NCI-H1092 treated with DMSO at 0.1 percent for 48 hours (cell line): ENCODE measurements at places on chromosomes 5 and 9.

DNA sequence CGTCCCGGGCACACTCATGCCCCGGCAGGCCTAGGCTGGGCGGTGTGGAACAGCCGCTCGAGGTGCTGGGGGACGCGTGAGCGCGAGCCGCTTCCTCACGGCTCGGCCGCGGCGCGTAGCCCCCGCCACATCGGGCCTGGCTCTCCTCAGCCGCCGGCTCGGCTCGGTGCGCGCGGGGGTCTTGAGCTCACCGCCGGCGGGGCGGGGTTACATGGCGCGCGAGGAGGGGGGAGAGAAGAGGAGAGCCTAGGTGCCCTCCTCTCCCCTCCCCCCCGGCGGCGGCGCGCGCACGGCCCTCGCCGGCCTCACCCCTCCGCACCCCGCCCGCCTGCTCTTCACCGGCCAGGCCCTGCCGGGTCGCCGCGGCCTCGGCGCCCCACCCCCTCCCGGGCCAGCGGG lies 7.7 kb downstream of the RANBP6 start:
- peak; percentile 94 for DNase-seq

DNA sequence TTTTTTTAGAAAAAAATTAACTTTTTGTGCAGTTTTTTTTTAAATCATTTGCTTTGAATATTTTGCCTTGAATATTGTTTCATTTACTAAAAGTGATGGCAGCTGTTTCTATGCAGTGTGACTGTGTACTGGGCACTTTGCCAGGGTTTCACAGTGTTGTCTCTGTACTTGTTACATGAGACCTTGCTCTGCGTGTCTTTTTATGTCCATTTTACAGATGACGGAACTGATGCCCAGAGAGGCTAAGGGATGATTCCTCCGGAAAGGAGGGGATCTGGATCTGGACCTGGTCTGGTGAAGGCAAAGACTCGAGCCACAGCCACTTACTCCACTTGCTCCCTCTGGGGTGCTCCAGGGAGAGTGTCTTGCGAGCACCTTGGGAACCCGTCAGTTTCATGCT lies 124.8 kb upstream of the PTCH1 start:
- peak; percentile 14 for DNase-seq

DNA sequence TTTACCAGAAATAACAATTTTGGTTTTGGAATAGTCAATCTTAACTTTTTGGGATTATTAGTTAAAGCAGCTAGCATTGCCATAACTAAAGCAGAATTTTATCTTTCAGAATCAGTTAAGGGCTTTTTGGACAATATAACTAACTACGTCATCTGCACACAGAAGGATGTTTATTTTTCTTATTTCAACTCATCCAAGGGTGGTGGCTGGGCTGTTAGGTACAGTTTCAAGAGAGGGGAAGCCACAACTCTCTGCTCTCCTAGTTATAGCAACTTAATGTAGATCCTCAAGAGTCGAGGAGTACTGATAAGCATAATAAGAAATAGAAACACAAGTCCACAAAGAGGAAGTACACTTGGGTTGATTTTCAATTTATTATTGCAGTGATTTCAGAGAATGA lies 65.6 kb downstream of the ANKRD55 start:
- DNase-seq = no peak

DNA sequence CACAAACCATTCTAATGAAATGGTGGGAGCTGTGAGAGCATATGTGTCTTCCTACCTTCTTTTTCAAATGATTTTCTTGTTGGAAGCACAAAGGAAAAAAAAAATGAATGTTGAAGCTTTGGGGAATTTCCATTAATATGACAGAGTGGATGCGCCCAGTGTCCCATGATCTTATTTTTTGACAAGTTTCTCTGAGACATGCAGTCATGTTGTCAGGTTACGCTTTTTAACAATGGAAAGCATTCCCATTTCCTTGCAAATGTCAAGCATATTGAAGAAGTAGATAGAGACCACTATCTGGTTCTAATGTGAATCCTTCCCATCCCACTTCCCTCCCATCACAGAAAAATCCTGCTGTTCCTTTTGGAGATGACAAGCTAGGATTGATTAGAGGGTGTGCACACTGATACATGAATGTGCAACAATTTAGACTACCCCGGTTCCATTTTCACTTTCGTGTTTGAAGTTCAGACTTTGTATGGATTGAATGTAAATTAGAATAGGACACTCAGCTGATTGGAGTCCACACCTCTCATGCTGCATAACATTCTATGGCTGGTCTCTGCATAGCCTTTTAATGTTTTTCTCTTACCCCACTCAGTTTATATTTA lies 919.4 kb downstream of the TLE4 start:
- no peak for DNase-seq

DNA sequence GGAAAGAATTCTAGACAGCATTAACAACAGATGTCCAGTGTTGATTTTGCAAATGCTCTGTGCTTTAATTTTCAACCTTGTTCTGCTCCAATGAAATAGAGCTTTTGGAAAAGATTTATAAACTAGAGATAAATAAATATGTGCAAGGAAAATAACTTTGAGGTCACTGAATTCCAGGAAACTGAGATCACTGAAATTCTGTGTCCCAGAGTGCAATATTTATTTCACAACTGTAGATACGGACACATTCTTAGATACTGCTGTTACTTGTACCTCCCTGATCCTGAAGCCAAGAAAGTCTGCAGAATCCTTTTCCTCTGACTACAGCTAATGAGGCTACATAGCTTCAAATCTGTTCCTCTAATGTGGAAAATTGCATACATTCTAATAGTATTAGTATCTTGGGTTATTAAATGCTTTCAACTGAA lies 222.9 kb downstream of the DOCK8 start:
- no peak for DNase-seq

GRCh38 chr5:147101659-147102369 lies 133.0 kb upstream of the STK32A start:
- DNase-seq = no peak

DNA sequence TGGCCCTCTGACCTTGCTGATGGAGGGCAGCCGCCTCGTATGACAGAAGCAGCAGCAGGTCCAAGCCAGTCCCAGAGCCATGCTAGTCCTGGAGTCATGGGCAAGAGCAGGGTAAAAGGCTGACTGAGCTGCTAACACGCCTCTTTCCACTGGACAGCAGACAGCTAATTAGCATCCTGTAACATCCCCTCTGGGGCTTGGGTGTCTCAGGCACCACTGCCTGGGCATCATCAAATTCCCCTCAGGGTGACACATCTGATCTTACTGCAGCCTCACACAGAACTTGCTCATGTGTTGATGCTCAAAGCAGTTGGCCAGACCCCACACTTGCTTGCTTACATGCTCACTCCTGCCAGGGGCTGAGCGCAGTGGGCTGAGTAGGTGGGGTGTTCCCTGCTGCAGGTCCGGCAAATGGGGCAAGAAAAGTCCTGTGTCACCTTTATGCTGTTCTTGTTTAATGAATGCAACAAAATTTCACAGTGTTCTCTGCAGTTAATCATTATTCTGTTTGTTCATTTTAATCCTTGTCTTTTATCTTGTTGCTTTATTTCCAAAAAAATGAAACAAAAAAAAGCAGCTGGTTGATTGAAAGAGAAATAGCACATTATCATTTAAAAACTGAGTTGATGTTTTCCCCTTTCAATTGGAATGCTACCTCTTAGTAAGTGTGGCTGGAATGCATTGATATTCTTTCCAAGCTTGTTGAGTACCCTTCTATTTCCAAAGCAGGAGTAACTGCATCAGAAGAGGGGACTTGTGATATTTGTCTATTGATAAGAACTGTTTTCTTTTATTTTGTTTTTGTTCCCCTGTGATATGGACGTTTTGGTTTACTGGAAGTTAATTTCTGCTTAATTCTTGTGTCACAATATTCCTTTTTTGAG lies 254.1 kb downstream of the CDH18 start:
- DNase-seq = no peak

- no peak for DNase-seq
Measured at GRCh38 chr5:147760086-147760875, 22.2 kb downstream of the JAKMIP2 start.

GRCh38 chr5:181098762-181099601 lies 32.0 kb downstream of the OR2V1 start:
- DNase-seq = no peak

DNA sequence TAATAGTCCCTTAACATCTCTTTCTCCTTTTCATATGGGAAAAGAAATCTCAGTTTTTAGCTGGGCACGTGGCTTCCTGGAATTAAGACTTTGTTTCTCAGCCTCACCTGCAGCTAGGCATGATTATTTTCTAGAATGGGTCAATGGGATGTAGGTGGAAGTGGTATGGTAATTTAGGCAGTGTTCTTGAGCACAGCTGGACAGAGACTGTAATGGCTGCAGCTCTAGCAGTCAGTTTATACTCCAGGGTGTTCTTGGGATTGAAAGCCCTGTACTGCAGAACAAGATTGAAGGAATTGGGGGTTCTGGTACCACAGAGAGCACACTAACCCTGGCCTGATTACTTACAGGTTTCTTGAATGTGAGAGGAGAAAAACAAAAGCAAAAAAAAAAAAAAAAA lies 455.9 kb upstream of the ZNF608 start:
- no peak for DNase-seq

DNA sequence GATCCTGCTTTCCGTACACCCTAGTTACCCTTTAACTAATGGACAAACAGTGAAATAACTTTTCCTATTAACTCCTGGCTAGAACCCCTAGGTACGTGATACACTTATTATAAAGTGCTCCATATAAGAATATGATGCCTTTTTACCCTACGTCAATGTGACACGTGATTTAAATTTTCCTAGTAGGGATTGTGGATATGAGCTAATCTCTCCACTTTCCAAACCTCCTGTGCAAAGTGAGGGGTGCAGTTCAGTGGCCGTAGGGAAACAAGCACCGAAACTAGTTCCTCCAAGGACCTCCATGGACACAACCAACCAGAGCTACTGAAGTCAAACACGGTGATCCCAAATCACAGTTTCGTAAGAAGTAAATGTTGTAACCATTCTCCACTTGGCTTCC lies 19.3 kb downstream of the NFIB start:
- no peak for DNase-seq

- DNase-seq = no peak
Measured at GRCh38 chr9:16928179-16928945, 57.9 kb upstream of the BNC2 start.

DNA sequence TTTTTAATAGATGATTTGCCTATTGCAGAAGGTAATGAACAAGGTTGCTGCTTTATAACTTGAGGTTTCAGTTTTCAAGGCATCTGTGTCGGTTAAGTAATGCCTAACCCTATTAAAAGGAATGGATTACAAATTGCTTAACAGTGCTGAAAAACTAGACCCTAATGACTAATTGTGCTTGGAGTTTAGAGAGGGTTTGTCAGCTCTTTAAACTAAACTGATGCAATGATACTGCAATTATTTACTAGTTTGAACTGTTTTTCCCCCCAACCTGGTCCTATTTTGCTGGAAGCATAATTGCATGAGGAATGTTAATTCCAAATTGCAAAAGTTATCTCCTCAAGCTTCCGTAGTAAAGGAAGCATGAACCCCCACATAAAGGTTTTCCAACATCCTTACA lies 39.3 kb upstream of the TLX3 start:
- DNase-seq = no peak

- DNase-seq = no peak
Measured at GRCh38 chr9:136806631-136807201, 1.0 kb upstream of the RABL6 start.

GRCh38 chr9:14902561-14902960 lies 7.7 kb downstream of the FREM1 start:
- DNase-seq = no peak

DNA sequence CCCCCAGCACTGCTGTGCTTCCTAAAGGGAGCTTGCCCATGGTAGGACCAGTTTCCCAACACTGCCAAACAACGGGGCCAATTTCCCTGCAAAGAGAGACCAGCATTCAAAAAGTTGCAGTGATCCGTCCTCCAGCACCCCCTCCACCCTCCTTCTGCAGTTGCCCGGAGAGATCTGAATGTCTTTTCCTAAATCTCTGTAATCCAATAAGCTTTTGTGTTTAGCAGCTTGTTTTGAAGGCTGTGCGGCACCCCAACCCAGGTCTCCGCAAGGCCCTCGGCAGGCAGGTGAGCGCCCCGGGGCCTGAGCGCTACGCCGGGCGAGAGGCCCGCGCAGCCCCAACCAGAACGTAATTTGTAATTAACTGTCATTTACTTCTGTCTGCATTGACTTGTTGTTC lies 366.9 kb upstream of the IRX2 start:
- DNase-seq = no peak

GRCh38 chr5:127741412-127741811 lies 38.2 kb downstream of the CCDC192 start:
- DNase-seq = no peak

DNA sequence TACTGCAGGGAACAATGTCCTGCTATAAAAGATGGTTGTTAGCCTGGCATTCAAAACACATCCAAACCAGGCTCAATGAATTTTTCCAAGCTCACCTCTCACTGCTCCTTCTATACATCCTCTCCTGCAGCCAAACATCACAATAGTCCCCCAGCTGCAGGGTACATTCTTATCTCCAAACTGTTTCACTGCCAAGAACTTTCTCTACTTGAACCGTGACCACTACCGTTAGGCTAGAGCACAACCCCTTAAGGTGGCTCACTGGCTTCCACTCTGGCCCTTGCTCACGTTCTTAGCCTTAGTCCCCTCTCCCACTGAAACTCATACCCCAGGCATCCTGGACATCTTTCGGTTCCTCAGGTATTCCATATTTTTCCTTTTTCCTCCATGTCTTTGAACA lies 29.0 kb upstream of the ANXA6 start:
- DNase-seq = no peak

DNA sequence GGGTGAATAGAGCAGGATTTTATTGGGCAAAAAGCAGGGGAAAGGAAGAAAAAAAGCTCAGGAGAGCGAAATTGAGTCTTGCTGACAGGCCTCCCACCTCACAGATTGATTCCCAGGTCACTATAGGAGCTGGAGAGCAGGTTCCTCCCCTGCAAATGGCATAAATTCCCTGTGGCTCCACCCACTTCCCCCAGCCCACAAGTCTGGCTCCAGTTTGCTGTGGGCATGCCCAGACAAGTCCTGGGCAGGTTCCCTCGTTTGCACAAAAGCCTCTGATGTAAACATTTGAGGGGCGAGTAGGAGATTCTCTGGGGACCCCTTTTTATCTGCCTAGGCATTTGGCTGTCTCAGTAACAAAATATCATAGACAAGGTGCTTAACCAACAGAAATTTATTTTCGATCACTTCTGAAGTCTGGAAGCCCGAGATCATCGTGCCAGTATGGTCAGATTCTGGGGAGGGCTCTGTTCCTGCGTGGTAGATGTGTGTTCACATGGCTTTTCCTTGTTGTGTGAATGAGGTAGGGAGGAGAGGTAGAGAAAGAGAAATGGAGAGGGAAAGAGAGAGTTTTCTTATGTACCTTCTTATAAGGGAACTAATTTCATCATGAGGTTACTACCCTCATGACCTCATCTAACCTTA lies 614.5 kb downstream of the MAT2B start:
- no peak for DNase-seq

- DNase-seq = no peak
Measured at GRCh38 chr5:59069438-59070079, 486.7 kb downstream of the RAB3C start.
